Adrenal gland (tissue), 19 donors: ENCODE measurements at places on chromosomes 13 and 19. TPM values are rescaled to one million over a fixed set of nuclear protein-coding genes. Genes with fewer than 3 reads are reported as not detected.

The ZIM2 gene
- 6.2 TPM for polyA plus RNA-seq

The BIVM gene
- polyA plus RNA-seq, result 14.2 TPM

DNA sequence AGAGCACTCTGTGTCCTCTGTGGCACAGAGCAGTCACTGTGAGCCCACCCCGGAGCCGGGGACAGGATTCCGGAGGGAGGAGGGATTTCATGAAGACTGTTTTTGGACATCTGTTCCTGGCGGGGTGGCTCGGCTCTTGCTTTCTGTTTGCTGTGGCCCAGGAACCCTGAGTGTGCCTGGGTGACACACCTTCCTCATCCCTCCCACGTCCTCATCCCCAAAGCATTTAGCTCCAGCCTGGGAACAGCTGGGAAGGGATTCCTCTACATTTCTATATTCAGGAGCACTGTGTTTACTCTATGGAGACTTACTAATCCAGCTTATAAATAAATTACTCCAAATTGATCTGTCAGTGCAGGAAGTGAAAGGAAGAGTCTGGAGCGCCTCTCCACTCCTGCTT lies 97.8 kb upstream of the UBL3 start:
- no peak for DNase-seq

DNA sequence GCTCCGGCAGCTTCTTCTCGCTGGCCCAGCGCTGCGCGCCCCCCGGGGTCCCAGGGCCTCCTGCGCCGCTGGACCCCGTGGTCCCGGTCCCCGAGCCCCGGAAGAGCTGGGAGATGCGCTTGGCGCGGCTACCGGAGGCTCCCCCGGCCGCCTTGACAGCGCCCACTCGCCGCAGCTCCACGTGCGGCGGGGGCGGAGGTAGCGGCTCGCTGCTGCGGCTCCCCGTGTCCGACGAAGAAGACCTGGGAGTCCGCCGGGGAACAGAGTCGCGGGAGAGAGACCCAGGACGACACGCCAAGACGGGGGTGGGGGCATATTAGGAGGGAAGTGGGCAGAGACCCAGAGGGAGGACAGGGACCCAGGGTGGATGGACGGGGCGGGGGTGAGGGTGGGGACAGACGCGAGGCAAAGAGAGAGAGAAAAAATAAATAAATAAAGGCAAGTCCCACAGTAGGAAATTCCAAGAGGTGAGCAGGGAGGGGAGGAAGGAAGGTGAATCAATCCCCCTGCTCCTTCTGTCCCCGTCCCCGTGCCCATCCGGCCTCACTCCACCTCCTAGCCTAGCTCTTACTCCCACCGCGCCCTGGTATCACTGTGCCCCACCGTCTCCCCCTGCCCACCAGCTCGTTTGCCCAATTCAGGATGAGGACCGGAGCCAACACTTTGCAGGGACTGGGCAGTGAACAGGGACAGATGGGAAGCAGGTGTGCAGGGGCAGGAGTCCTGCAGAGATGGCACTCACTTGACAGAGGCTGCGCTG lies 826 bp downstream of the RASIP1 start:
- no peak for DNase-seq

GRCh38 chr19:46717034-46717715 lies at the start of gene PRKD2:
PRKD2 (minus strand) TSS chr19:46717114; CDS start chr19:46716370, 744 bp downstream.
- DNase-seq, result peak; percentile 92

DNA sequence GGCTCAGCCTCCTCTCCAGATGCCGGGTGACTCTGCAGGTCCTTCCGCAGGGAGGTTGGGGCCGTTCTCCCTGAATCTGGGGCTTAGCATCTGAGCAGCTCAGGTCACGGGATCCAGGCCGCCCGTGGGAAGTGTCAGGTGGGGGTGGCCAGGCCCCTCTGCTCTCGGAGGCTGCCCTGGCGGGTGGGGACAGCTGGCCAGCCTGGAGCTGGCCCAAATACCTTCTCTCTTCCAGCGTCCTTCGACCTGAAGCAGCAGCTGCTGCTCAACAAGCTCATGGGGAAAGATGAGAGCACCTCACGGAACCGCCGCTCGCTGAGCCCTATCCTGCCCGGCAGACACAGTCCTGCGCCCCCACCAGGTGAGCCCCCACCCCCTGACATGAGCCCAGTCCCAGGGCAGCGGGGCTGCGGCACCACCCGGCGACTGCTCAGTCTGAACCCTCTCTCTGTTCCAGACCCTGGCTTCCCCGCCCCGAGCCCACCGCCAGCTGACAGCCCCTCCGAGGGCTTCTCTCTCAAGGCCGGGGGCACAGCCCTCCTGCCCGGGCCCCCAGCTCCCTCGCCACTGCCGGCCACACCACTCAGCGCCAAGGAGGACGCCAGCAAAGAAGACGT lies 19.1 kb downstream of the PEX11G start:
- no peak for DNase-seq

- no peak for DNase-seq
These were observed 15.0 kb downstream of the ARHGEF7 start for GRCh38 chr13:111130116-111130508.
